ENCODE measurements at places on chromosomes 1 and 21.

DNA sequence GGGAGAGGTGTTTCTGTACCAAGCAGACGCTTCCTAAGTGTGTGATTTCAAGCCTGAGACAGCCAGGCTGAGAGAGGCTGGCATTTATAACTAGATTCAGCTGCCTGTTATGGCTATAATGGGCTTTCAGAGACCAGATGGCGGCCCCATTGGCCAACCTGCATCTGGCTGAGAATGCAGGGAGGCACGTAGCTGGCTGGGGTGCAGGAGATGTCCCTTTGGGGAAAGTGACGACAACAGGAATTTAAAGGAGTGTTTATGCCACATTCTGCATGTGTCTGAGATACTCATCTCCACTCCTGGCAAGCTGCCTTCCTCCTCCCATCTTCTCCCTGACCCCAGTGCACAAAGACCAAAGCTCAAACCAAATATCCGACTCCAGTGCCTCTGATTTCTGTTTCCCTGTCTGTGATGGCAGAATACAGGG, 21.3 kb upstream of the CCDC190 start:
- peak; percentile 47 for DNase-seq

- DNase-seq: no peak
Measured at GRCh38 chr1:44678120-44678519, 3.6 kb downstream of the ARMH1 start.

DNA sequence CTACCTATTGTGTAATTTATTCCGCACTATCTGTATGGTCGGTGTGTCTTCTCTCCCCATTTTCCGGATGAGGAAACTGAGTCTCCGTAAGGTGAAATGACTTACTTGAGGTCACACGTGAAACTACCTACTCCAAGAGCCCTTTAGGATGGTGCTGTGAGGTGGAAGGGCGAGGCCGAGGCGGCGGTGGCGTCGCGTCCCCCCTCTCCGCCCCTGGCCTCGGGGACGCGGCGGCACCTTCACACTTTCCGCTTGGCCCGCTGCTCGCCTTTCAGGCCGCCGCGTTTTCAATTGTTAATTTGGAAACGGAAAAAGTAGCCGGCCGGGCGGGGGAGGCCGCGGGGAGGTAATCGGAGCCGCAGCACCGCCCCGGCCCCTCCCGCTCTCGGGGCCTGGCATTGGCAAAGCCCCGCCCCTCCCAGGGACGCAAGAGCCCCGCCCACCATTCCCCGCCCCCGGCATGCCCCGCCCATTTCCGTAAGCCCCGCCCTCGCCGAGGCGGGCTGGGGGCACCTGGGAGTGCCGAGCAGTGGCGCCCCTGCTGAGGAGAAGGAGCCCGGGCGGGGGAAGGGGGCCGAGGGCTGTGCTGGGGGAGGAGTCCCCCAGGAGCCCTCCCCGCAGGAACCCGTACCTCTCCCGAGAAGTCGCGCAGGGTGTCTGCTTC, 18.6 kb downstream of the KCNQ4 start:
- peak; percentile 18 for DNase-seq

- no peak for DNase-seq
Measured at GRCh38 chr1:169361281-169361680, 6.3 kb downstream of the NME7 start.

- no peak for DNase-seq
Measured at GRCh38 chr1:224427346-224427745, 7.3 kb downstream of the WDR26 start.

DNA sequence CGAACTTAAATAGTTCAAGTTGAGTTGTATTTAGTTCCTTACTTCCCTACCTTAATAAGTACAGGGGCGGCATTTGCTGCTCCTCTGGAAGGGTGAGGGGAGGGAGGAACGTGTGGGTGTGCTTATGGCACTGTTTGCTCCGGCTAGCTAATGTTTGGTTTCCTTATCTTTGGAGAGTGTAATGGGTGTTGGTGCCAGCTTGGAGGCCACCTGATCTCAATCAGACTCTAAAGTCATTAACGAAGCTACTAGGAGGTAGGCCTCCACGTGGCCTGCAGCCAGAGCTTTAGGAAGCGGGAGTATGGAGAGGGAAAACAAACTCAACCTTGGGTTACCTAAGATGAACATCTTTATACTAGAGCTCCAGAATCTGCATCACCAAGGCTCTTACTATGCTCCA, 43.0 kb upstream of the RAP1A start:
- no peak for DNase-seq

DNA sequence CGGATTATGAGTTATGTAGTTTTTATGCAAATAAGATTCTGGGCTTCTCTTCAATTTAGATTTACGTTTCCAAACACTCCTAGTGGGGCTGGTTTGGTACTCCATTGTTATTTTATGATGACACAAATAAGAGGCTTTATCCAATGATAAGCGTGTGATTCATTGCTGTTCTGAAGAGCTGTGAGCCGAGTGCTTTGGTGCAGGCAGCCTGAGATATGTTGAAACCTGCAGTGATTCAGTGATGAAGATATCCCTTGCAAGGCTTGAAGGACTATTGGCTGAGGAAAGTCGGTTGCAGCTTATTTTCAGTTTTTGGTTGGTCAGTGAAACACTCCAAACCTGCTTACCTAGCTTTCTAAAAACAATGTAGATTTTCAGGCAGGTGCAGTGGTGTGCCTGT, 112.2 kb downstream of the RYR2 start:
- DNase-seq: no peak

GRCh38 chr1:173114346-173114745, 63.6 kb upstream of the TNFSF18 start:
- no peak for DNase-seq

DNA sequence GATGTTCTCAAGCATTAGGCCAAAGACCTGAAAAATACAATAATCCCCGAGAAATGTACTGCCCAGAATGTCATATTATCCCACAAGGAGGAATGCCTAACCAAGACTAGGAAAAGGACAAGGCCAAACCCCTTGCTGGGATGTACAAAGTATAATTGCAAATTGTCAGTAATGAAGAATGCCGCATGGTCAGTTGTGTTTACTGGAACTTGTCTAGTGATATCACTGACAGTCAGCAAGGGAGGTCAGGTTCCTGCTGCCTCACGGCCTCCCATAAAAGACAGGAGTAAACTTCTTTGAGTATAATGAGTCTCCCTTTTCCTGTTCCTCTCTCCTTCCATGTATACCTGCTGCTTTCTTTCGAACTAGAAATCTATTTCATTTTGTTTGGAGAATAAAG, 222.8 kb downstream of the RHOU start:
- DNase-seq: no peak

- DNase-seq: peak; percentile 78
Measured at GRCh38 chr1:155173478-155174323, at the start of gene TRIM46. TSS of gene TRIM46 (plus strand) at chr1:155173849. CDS start at chr1:155173967, 118 bp downstream.

DNA sequence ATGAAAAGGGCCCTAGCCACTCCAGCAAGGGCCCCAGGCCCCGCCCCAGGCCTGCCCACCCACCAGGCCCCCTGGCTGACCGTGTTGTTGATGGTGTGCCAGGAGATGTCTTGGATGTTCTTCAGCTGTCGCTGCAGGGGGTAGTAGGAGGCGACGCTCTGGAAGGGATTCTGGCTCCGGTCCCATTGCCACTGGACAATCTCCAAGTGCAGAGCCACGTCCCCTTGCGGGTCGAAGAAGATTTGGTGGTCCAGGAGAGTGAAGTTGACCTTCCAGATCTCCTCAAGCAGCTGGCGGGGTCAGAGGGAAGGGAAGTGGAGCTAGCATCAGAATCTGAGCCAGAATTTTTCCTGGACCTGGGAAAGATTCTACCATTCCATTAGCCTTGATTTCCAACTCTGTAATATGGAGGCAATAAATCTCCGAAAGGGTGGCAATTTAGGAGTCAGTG, 10.2 kb downstream of the TAS1R2 start:
- DNase-seq: no peak

DNA sequence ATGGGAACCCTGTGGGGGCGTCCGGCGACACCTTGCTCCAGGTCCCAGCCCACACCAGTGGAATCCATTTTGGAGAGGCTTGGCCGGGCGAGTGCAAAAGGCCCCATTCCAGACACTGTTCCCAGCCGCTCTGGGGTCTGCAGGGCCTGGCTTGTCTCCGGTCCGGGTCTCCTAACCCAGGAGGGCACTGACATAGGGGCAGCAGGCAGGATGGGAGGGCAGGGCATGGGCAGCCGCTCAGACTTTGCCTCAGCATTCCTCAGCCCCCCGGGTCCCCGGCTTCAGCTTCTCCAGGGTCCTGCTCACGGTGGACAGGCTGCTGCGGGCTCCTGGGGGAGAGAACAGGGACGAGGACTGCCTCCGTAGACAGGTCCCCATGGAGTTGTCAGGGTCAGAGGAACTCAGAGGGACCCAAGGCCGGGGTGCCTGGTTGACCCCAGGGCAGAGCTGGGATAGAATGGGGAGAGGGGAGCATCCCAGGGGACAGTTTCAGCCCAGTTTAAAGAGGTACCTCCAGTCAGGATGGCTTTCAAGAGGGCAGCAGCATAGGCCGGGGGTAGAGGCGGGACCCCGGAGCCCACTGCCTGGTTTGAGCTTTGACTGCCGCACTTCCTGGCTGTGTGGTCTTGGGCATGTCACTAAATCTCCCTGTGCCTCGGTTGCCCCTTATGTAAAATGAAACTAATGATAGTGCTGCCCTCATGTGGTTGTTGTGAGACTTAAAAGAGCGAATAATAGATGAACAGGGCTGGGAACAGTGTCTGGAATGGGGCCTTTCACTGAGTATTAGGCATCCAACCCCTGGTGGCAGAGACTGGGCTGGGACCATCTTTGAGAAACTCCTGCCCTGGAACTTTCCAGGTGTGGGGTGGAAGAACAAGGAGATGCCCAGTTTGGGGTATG, 3.7 kb downstream of the KNCN start:
- no peak for DNase-seq

- no peak for DNase-seq
Measured at GRCh38 chr1:221712198-221712684, 29.6 kb downstream of the DUSP10 start.

DNA sequence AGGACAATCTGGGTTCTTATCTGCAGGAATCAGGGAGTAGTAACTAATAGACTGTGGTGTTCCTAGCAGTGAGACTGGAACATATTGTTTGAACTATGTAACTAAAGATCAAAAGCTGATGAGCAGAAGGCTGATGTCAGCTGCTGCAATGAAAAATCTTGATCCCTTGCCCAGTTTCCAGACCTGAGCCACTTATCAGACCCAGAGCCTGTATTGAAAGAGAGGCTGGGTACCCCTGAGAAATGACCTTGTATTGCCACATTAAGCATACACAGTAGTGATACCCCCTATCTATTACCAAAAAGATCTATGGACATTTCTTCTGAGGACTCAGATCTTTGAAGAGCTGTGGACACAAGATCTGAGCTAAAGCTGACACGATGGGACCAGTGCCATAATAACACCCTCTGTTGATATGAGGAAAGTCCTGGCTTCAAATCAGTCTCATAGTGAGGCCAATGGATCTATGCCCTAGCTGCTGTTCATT, 178.0 kb upstream of the GALNT2 start:
- no peak for DNase-seq

- DNase-seq: no peak
Measured at GRCh38 chr1:147281950-147282349, 39.5 kb downstream of the CHD1L start.

GRCh38 chr1:39666772-39667171, 5.1 kb downstream of the NT5C1A start:
- DNase-seq: no peak
